Type B pancreatic cell (in vitro differentiated cells): ENCODE measurements at places on chromosomes 2 and 18. TPM values are rescaled to one million over a fixed set of nuclear protein-coding genes. Genes with fewer than 3 reads are reported as not detected.

DNA sequence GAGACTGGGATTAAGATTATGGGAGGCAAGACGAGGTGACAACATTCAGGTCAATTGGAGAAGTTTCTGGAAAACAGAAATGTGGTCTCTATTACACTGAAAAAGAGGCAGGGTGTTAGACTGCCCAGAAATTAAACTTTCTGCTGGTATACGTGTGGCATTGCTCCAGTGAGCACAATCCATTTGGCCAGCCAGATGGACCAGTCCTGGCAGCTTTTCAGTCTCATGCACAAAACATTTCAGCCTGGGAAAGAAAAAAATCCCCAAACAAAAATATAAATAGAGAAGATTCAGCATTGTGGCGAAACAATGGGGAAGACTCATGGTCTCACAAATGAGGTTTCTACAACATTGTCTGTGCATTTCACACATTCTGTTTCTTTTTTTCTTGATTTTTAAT is 113.9 kb downstream of the HNMT start:
- no peaks in the 10 kb centered on the region for H3K27me3 ChIP-seq
- H3K36me3 ChIP-seq = no peaks in the 10 kb centered on the region
- H3K27ac ChIP-seq = no peak overlapping the region
- no peaks in the 10 kb centered on the region for H3K4me1 ChIP-seq
- no peak overlapping the region for H3K4me3 ChIP-seq
- no peak for DNase-seq

- no peaks in the 10 kb centered on the region for H3K36me3 ChIP-seq
- no peak for DNase-seq
- no peaks in the 10 kb centered on the region for H3K4me1 ChIP-seq
- H3K4me3 ChIP-seq = no peak overlapping the region
Measured at GRCh38 chr18:37219257-37219656, 346.3 kb downstream of the CELF4 start.

GRCh38 chr2:33560017-33560416 is 39.1 kb downstream of the FAM98A start:
- H3K4me1 ChIP-seq = peaks cover 11% of the 10 kb centered on the region
- no peak overlapping the region for H3K4me3 ChIP-seq
- no peaks in the 10 kb centered on the region for H3K27me3 ChIP-seq
- no peak for DNase-seq
- no peak overlapping the region for H3K27ac ChIP-seq
- no peaks in the 10 kb centered on the region for H3K36me3 ChIP-seq

DNA sequence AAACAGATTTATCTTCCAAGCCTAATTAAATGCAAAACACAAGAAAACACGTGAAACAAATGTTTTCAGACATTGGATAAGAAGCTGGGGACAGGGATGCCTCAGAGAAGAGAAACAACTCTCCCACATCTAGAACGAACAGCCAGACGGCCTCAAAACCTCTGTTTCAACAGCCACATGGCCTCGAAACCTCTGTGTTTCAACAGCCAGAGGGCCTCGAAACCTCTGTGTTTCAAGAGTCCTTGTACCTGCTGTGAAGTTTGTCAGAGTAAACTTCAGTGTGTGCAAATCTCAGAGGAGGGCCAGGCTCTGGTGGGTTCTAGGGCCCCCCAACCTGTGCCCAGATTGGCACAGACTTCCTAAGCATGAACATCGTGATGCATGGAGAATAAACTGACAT is 43.3 kb upstream of the NFATC1 start:
- peaks cover 3% of the 10 kb centered on the region for H3K36me3 ChIP-seq
- H3K27ac ChIP-seq = no peak overlapping the region
- no peaks in the 10 kb centered on the region for H3K27me3 ChIP-seq
- no peaks in the 10 kb centered on the region for H3K4me1 ChIP-seq

DNA sequence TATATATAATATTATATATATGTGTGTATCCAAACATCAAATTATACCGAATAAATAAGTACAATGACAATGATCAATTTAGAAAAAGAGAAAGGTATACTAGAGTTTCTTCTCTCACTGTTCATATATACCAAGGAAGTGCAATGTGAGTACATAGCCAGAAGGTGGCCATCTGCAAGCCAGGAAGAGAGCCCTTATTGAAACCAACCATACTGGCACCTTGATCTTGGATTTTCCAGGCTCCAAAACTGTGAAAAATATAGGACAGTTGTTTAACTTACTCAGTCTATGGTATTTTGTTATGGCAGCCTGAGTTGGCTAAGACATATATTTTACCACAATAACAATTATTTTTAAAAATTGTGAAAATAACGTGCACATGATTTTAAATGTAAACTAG is 1490.2 kb upstream of the SLC39A10 start:
- no peak overlapping the region for H3K27ac ChIP-seq
- no peak overlapping the region for H3K4me3 ChIP-seq
- no peaks in the 10 kb centered on the region for H3K4me1 ChIP-seq
- H3K27me3 ChIP-seq = no peaks in the 10 kb centered on the region
- no peaks in the 10 kb centered on the region for H3K36me3 ChIP-seq

DNA sequence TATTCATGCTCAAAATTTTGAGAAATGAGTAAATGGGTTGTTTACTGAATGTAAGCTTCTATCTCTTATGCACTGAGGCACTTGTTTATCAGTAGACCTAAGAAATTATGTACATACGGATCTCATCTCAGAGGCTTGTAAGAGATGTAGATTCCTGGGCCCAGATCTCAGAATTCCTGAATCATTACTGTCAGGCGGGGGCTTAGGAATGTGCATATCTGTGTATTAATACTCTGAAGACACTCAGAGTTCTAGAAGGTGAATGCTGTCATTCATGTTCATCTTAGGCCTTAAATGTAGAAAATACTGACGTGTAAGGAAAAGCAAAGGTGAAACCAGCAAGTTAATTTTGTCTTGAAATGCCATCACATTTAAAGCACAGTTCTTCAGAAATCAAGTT is 169.6 kb downstream of the FMNL2 start:
- H3K36me3 ChIP-seq = peaks cover 10% of the 10 kb centered on the region
- H3K27ac ChIP-seq = peak overlapping the region; percentile 4
- no peak overlapping the region for H3K4me3 ChIP-seq
- H3K4me1 ChIP-seq = peaks cover 31% of the 10 kb centered on the region
- DNase-seq = no peak
- H3K27me3 ChIP-seq = no peaks in the 10 kb centered on the region

DNA sequence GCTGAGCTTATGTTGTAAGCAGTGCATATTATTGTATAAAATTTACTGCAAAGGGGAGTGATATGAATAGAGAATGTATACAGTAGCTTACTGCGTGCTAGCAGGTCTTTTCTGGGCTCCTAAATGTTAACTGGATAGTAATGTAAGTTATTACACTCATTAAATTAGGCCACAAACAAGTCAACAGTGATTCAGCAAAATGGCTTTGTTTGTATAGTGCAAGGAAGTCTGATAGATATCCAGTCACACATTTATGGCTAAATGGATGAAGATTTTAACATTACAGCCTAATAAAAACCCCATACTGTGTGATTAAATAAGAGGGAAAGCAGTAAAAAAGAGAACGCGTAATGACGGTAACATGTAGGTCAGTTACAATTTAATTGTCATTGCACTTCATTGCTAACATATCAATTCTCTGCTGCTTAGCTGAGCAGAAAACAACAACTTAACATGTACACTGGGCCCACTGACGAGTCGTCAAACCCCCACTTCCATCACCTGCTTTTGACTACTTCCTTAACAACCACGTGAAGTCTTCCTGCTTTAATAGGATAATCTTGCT is 665.0 kb upstream of the FANCL start:
- DNase-seq = no peak
- no peaks in the 10 kb centered on the region for H3K36me3 ChIP-seq
- H3K27me3 ChIP-seq = peaks cover 2% of the 10 kb centered on the region
- H3K4me3 ChIP-seq = no peak overlapping the region

- peak overlapping the region; percentile 86 for H3K27ac ChIP-seq
- DNase-seq = no peak
- H3K27me3 ChIP-seq = no peaks in the 10 kb centered on the region
- H3K4me1 ChIP-seq = peaks cover 27% of the 10 kb centered on the region
- H3K4me3 ChIP-seq = peak overlapping the region; percentile 67
Measured at GRCh38 chr18:48662011-48662661, 123.3 kb downstream of the CTIF start.

GRCh38 chr2:240600451-240600961 is 14.0 kb downstream of the CAPN10 start:
- DNase-seq = no peak
- H3K27ac ChIP-seq = no peak overlapping the region
- H3K4me1 ChIP-seq = peaks cover 9% of the 10 kb centered on the region
- peaks cover 3% of the 10 kb centered on the region for H3K36me3 ChIP-seq
- no peaks in the 10 kb centered on the region for H3K27me3 ChIP-seq
- H3K4me3 ChIP-seq = no peak overlapping the region

- H3K36me3 ChIP-seq = no peaks in the 10 kb centered on the region
- DNase-seq = no peak
- H3K27me3 ChIP-seq = no peaks in the 10 kb centered on the region
- no peak overlapping the region for H3K4me3 ChIP-seq
- no peak overlapping the region for H3K27ac ChIP-seq
- H3K4me1 ChIP-seq = no peaks in the 10 kb centered on the region
Measured at GRCh38 chr18:69697689-69698088, 250.0 kb downstream of the CD226 start.

DNA sequence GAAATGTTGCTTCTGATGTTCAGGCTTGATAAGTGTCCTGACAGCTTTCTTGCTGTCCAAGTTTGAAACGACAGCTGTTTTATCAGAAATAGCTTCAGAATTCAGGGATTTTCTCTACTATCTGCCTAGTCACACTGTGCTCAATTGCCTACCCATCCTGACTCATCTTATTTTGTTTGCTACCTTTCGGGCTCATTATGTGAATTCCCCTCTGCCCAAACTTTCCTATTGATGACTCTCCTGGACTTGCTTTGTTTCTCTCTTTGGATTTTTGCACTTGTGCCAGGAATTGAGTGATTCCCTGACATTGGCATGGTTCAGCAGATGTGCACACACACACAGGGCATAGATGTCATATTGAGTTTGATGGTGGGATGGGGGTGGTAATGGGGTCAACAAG is 1052.6 kb upstream of the PIK3C3 start:
- peaks cover 4% of the 10 kb centered on the region for H3K4me1 ChIP-seq
- H3K27me3 ChIP-seq = no peaks in the 10 kb centered on the region
- no peak overlapping the region for H3K27ac ChIP-seq

- H3K4me3 ChIP-seq = no peak overlapping the region
- H3K4me1 ChIP-seq = no peaks in the 10 kb centered on the region
Measured at GRCh38 chr2:68995916-68996315, 17.1 kb upstream of the ANTXR1 start.

GRCh38 chr18:77111449-77111848 is 21.1 kb downstream of the MBP start:
- H3K4me3 ChIP-seq = no peak overlapping the region
- DNase-seq = no peak

DNA sequence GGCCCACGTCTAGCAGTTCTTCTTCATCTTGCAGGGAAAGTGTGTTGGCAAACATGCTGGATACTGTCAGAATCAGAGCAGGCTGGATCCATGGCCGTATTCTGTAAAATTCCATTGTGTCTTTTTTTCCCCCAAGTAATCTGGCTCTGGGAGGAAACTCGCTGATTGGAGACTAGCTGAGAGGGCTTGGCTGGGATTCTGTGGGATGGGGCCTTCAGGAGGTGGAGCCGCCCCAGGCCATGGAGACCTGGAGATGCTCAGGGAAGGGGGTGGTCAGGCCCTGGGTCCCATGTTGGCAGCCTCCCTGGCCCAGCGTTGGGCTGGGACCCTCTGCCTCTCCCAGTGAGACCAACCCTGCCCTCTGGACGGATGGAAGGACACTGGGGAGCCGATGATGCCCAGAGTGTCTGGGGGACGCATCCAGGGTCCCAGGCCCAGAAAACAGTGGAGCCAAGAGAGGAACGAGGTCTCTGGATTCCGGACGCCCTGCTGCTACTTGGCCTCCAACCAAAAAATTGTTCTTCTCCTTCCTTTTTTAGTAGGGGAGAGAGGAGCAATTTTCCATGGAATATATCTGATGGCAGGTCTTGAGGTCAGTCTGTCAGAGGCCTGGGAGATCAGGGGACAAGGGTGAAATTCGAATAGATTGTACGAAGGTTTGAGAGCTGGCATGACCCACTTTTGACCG is 114.5 kb downstream of the AGAP1 start:
- H3K4me3 ChIP-seq = no peak overlapping the region
- no peak overlapping the region for H3K27ac ChIP-seq
- H3K27me3 ChIP-seq = no peaks in the 10 kb centered on the region

DNA sequence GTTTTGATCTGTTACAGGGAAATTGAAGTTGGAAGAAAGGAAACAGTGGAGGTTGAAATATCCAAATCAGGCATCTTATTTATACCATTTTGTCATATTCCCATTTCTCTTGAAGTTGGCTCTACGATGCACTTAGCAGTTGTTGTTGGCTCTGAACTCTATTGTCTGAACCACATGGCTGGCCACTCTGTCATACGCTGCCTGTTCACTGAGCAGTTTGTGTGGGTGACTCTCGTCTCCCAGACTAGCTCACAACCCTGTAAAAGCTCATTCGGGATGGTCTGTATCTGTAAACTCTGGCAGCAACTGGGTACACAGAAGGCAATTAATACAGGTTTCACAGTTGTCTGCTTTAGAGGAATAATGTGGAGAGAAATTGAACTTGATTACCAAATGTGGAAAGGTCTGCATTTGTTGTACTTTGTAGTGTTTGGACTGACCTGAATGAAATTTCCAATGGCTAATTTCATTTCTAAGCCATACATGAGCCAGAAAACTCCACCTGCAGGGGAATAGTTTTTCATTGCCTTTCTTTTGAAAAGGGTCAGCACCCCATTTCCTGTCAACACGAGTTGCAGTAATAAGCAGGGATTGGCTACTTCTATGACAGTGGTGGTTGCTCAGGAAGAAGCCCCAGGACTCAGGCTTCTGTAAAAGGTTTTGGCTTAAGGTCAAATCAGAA is 378.2 kb downstream of the OSR1 start:
- H3K4me3 ChIP-seq = no peak overlapping the region
- DNase-seq = no peak
- peaks cover 32% of the 10 kb centered on the region for H3K4me1 ChIP-seq
- no peaks in the 10 kb centered on the region for H3K36me3 ChIP-seq
- H3K27ac ChIP-seq = no peak overlapping the region

GRCh38 chr18:78639006-78639950 is 340.3 kb upstream of the SALL3 start:
- H3K27ac ChIP-seq = peak overlapping the region; percentile 43
- peaks cover 26% of the 10 kb centered on the region for H3K4me1 ChIP-seq
- no peak overlapping the region for H3K4me3 ChIP-seq
- no peak for DNase-seq
- no peaks in the 10 kb centered on the region for H3K36me3 ChIP-seq

GRCh38 chr2:43461453-43462073 is 134.3 kb downstream of the THADA start:
- H3K27ac ChIP-seq = peak overlapping the region; percentile 90
- no peaks in the 10 kb centered on the region for H3K27me3 ChIP-seq
- peak overlapping the region; percentile 42 for H3K4me3 ChIP-seq
- no peak for DNase-seq
- peaks cover 70% of the 10 kb centered on the region for H3K4me1 ChIP-seq
- H3K36me3 ChIP-seq = peaks cover 17% of the 10 kb centered on the region

LOXHD1 gene
- not detected in 2 replicates for total RNA-seq

ZBTB7C gene
- total RNA-seq = 13.0 and 40.9 TPM in 2 replicates

FNDC4 gene
- 3.9 and 11.7 TPM in 2 replicates for total RNA-seq

GALNT14 gene
- 5.7 and 7.4 TPM in 2 replicates for total RNA-seq

ELOA2 gene
- not detected in 2 replicates for total RNA-seq

MPPE1 gene
- 35.3 and 35.8 TPM in 2 replicates for total RNA-seq
